ENCODE measurements at places on chromosomes 5 and 9.

DNA sequence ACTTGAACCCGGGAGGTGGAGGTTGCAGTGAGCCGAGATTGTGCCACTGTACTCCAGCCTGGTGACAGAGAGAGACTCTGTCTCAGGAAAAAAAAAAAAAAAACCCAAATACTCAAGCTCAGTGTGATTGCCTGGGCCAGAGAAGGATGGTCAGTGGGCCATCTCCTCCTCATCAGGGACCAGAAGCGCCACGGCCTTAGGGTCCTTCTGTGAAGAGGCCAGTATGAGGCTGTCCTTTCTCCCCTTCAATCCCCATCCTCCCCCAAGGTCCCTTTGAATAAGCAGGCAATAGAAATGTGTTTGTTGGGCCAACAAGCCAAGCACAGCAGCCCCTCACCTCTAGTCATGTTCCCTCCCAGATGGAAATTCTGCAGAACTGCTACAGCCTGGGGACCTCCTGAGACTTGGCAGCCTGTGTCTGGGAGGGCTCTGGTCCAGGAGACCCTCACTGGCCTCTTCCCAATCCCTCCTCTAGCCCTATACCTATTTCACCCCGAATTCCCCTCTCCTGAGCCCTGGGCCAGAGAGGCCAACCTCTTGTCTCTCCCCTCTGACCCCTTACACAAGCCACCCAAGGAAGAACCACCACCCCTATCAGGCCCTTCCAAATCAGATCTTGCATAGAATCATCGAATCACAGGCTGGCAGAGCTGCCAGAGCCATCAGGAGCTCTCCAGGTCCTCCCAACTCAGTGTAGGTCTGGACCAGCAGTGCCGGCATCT is 1.0 kb downstream of the CSF1R start:
- no peak for DNase-seq

DNA sequence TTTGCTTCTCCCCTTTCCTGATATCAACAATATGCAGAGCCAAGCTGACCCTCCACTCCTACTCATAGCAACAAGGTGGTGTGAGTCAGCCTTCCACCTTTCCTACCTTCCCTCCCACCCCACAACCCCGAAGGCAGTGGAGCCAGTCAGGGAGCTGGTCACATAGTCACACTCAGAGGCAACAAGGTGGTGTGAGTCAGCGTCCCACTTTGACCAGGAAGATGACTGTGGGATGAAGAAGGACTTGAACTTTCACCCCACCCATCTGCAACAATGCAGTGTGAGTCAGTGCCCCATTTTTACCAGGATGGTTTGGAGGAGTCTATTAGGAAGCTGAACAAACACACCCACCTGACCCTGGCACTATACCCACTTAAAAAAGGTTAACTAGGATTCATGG is 30.1 kb upstream of the ZNF782 start:
- DNase-seq: no peak

DNA sequence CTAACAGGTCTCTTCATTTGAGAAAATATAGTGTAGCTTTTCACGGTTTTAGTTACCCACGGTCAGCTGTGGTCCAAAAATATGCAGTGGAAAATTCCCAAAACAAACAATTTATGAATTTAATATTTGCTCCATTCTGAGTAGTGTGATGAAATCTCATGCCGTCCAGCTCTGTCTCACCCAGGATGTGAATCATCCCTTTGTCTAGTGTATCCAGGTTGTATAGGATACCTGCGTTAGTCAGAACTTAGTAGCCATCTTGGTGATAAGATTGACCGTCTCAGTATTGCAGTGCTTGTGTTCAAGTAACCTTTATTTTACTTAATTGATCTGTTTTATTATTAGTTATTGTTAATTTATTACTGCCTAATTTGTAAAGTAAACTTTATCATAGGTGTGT is 41.1 kb downstream of the NDUFS4 start:
- no peak for DNase-seq

- DNase-seq: no peak
Observed at GRCh38 chr5:121088341-121088740, 624.2 kb downstream of the PRR16 start.

DNA sequence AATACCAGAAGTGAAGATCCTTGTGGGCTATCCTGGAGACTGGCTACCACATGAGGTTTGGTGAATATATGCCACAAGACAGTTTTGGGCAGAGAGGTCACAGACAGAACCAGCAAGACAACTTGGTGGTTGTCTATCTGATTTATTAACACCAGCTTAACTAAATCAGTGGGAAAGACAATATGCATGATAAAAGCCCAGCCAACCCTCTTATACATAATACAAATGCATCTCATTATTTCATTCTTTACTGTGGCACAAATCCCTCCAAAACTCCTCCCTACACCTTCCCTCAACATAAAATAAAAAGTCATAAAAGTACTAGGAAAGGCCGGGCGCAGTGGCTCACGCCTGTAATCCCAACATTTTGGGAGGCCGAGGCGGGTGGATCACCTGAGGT is 8.1 kb downstream of the HINT1 start:
- DNase-seq: no peak

DNA sequence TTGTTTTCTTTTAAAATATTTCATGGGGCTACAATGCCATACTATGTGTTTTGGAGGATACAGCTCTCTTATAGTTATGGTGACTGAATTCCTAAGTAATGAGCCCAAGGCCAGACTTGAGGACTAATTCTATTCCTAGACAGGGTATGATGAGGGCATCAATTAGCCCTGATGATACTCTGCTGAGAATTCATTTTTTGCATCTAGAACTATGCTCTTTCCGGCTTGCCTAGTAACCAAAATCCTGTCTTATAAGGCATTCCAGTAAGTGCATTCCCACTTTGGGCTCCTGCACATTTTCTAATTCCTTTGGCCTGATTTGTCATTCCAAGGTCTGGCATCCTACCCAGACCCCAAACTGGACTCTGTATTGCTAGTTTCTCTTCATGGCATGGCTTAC is 62.4 kb downstream of the MAT2B start:
- DNase-seq: no peak

DNA sequence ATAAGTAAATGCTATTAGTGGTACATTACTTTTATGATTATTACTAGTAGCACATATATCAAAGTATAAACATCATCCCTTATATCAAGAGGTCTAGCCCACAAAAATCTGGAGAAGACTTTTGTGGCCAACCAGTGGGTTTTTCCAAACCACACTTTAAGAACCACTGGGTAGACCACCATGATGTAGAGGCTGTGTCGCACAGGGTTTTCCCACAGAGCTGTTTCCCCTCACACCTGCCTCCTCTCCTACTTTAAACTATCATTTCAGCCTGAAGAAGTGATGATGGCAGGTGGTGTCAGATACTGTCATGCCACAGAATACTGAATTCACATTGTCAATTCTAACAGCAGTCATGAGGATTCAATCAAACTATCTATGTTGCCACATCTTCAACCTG is 109.2 kb downstream of the FBXW11 start:
- DNase-seq: no peak

DNA sequence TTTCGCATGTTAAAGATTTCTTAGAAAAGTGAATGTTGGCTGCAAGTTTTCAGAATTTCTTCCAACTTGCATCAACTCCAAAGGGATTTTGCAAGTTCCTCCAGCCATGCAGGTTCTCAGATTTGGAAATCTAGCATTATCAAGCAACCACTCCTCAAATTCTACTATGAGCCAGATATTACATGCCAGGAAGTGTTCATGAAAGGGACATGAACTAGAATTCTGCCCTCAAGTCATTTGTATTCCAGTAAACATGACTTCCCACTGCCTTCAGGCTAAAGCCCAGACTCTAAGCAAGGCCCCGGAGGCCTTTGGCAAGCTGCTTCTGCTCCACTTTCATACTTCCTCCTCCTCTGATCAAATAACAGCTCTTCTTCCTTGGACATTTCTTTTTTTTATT is 111.3 kb upstream of the PAPPA start:
- no peak for DNase-seq

- no peak for DNase-seq
Observed at GRCh38 chr9:124661271-124661670, 109.8 kb downstream of the NR6A1 start.

DNA sequence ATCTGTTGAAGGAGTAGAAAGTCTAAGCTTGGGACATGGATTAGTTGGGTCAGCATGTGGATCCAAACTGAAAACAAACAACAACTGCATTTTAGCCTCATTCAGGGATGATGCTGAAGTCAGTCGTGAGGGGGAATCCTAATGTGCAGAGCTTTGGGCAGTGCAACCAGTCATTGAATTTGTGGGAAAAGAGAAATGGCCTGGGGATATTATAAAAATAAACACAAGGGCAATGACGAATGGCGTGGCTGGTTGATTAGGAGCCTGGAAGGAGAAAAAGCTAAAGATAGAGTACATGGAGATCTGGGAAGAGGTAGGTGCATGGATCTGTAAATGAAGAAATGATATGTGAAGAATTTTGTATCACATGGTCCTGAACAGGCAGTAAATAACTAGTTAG is 477.6 kb downstream of the TLE1 start:
- DNase-seq: no peak

DNA sequence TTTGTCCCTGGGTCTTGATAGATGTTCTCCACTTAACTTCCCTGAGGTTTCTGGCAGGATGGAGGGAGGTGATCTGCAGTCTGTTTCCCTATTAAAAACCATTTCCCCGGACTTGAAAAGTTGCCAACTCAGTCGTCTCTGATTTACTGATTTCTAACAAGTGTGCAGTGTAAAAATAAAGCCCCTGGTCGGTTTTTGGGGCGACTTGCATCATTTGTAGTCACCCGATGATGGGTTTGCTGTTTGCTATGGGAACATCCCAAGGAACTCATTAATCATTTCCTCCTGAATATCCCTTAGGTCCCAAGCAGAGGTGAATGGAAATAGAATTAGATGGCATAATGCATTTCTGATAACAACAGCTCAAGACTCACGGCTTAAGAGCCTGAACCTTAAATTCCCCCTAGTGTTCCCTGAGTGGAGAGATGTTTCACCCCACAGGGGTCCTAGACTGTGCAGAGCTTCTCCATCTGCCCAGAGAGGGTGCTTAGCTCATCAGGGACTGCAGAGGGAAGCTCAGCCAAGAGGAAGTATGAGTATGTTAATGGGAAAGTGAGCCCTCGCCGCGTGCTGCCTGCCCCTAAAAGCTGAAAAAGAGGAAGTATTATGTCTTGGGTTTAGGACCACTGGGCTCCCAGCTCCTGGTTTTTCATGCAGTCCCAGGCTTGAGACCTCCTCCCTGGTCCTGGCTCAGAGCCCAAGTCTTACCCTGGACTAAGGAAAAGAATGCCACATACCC is 115.1 kb upstream of the DAP start:
- DNase-seq: no peak

GRCh38 chr5:107705402-107706014 is 34.8 kb upstream of the EFNA5 start:
- no peak for DNase-seq

DNA sequence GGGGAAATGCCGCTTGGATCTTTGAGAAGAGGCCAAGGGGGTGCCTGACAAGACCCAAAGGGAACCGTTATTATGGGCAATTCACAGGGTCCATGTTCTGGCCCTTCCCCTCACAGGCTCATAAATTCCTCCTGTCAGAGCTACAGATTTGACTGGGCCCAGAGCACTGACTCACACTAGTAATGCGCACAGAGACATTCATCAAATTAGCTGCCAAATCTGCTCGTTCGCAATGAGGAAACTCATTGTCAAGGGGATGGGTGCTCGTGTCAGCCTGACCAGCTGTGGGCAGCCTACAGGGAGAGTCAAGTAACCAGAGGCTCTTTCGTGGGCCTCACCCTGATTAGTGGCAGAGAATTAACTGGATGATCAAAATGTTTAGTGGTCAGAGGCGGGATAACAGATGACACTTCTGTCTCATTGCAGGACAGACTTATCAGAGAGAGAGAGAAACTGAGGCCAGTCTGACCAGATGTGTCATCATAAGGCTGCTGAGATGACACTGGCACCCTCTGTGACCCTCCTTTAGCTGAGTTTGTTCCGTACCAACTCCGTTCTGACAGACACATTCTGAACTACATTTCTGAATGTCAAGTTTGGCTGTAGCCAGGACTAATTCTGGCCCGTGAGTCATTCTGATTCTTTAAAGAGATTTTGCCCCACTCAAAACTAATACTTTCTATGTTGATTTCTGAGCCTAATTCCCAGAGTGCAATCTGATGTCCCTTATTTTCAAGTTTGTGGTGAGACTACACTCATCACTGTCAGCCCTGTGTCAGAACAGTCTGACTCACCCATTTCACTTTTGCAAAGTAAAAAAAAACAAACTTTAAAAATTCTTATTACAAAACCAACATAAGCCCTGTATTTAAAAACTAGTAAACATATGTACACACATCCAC is 377.1 kb downstream of the ACTL7B start:
- DNase-seq: no peak

DNA sequence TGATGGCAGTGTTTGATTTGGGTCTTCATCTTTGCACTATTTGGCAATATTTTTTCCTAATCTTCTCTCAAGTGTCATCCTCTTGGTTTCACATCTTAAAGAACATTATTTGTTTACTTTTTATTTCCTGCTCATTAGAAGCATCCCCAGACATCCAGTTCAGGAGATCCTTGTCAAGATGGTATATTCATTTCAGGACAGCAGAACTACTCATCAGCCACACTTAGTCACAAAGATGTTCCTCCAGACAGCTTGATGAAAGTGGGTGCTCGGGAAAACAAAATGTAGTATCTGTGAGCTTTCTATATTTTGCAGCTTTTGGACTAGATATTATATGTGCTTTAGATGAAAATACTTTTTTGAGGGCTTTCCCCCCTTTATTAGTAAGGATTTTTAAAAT is 72.1 kb upstream of the SREK1 start:
- no peak for DNase-seq

GRCh38 chr5:82348784-82349425 is 70.8 kb upstream of the RPS23 start:
- no peak for DNase-seq

GRCh38 chr5:143985832-143986515 is 174.0 kb downstream of the HMHB1 start:
- DNase-seq: no peak

DNA sequence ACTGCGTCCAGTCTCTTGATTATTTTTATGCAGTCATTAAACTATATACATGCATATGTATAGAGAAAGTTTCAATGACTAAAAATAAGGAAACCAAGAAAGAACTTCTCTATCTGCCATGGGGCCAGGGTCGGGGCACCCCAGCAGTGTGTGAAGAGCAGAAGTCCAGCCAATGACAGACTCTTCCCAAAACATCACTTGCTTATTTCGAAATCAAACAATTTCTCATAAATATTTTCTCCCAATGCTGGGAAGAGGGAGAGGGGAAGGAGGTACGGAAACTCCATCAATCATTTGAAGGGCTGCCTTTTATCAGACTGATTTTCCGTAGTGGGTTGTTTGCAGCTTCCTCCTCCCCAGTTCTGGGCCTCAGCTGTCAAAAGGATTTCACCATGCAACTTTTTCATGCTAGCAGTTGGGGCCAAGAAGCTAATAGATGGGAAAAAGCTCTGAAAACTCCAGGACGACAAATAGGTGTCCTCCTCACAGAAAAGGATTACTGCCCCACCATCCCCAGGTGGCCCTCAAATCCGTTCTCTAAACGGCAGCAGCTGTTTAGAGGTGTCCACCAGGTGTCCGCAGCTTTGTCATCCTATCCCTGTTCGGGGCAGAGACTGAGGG is 617 bp upstream of the FPGS start:
- DNase-seq: no peak
